ENCODE measurements at places on chromosomes 1 and 21. TPM values are rescaled to one million over a fixed set of nuclear protein-coding genes. Genes with fewer than 3 reads are reported as not detected.

HUNK gene
- 0.55 TPM for total RNA-seq

STUM gene
- not detected for total RNA-seq

NEXN gene
- 0.60 TPM for total RNA-seq

PTPN22 gene
- total RNA-seq: 57.8 TPM

TIE1 gene
- total RNA-seq: 2.9 TPM

LRRC53 gene
- not detected for total RNA-seq

DNA sequence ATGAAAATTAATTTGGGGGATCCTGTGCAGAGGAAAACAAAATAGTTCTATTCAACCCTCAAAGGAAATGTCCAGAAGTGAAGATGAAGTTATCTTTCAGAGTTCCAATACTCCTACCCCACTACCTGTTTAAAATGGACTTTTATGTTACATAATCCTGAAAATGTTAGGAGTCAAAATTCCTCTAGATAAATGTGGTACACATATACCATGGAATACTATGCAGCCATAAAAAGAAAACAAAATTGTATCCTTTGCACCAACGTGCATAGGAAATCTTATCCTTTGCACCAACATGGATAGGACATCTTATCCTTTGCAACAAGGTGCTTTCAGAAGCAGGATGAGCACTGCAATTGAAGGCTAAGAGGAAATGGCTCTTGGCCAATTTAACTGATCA, 245.2 kb downstream of the LTN1 start:
- H3K36me3 ChIP-seq: no peaks in the 10 kb centered on the region
- H3K4me3 ChIP-seq: no peak overlapping the region
- peaks cover 4% of the 10 kb centered on the region for H3K4me1 ChIP-seq

DNA sequence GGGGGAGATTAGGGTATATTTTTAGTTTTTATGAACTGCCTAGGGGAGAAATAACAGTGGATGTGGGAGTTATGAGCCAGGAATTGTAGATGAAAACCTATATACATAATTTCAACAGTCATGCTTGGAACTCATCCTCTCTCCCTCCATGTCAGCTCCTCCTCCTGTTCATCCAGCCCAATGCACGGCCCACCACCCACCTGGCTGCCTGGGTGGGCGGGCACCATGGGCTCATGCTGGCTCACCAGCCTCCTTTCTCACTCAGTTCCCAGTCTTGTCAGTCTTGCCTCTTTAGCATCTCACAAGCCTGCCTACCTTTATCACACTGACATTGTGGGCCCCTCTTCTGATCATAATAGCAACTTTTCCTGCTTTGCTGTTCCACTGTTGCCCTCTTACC, 336.0 kb downstream of the DISC1 start:
- no peak overlapping the region for H3K27ac ChIP-seq
- H3K4me3 ChIP-seq: no peak overlapping the region
- no peaks in the 10 kb centered on the region for H3K27me3 ChIP-seq
- H3K4me1 ChIP-seq: no peaks in the 10 kb centered on the region

DNA sequence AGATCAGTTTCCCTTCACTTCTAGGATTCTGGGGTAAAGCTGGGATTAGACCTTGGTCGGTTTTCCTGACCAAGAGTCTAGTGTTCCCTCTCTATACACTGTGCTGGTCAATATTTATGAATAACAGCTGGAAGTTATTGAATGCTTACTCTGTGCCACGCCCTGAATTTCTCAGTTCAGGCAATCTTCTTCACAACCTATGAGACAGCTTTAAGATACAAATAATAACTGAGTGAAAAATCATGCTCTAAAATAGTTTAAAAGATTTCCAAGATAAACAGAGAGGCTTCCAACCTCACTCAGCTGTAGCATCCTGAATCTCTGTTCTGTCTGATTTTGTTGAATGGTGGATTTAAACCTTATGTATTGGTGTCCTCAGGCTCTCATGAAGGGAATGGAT, 72.2 kb downstream of the GNG12 start:
- peaks cover 2% of the 10 kb centered on the region for H3K4me1 ChIP-seq
- DNase-seq: no peak
- H3K27ac ChIP-seq: no peak overlapping the region

GRCh38 chr1:184520336-184520735, 133.5 kb downstream of the C1orf21 start:
- H3K4me3 ChIP-seq: no peak overlapping the region
- DNase-seq: no peak
- H3K27me3 ChIP-seq: peaks cover 5% of the 10 kb centered on the region
- no peaks in the 10 kb centered on the region for H3K4me1 ChIP-seq
- no peak overlapping the region for H3K27ac ChIP-seq

GRCh38 chr1:89767618-89768017, 53.2 kb upstream of the LRRC8D start:
- H3K36me3 ChIP-seq: no peaks in the 10 kb centered on the region
- DNase-seq: no peak
- no peak overlapping the region for H3K4me3 ChIP-seq
- peaks cover 16% of the 10 kb centered on the region for H3K4me1 ChIP-seq

- H3K27me3 ChIP-seq: peaks cover 6% of the 10 kb centered on the region
- H3K27ac ChIP-seq: no peak overlapping the region
- H3K4me3 ChIP-seq: no peak overlapping the region
- peaks cover 1% of the 10 kb centered on the region for H3K4me1 ChIP-seq
- DNase-seq: no peak
These were observed 70.3 kb upstream of the RGL1 start for GRCh38 chr1:183734543-183735036.

DNA sequence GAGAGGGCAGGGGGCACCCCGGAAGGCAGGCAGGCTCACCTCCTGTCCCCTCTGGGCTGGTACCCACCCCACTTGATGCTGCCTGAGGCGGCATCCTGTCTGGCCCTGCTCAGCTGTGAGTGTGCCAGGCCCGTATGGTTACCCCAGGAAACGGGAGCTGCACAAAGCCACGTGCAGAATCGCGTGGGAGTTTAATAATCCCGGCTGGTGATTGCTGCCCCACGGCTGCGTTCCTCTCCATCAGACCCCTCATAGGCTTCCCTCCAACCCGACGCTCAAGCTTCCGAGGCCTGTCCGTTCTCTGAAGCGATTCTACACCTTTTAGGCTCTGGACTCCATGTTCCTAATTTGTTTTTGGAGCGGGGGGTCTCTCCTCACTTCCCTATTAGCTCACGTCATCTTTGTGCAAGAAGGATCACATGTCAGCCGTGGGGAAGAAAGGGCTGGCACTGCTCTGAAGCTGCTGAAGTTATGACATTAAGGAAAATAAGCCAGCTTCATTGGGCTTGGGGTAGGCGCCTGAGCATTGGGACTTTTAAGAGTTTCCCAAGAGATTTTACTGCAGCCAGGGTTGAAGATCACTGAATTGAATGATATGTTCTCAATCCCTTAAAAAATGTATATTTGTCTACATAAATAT, 1.1 kb upstream of the B3GALT5 start:
- no peak for DNase-seq

DNA sequence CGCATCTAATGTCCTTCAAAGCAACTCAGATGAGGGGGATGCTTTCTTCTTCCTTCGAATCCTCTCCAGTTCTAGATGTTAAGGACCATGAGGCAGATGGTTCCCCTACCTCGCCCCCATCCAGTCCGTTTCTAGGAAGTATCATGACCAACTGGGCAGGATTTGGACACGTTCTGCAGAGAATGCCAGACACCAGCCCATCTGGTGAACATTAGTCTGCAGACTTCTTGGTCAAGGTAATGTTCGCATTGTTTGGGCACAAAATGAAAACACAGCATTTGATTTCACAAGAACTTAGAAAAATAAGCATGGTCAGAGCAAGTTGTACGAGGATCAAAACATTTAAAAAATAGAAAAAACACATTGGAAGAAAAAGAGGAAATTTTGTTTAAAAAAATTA, 25.4 kb upstream of the ADARB1 start:
- H3K27ac ChIP-seq: no peak overlapping the region
- no peaks in the 10 kb centered on the region for H3K4me1 ChIP-seq
- no peaks in the 10 kb centered on the region for H3K36me3 ChIP-seq
- no peak for DNase-seq
- H3K27me3 ChIP-seq: peaks cover 23% of the 10 kb centered on the region

- no peak overlapping the region for H3K4me3 ChIP-seq
- peaks cover 6% of the 10 kb centered on the region for H3K4me1 ChIP-seq
- H3K27ac ChIP-seq: no peak overlapping the region
- H3K36me3 ChIP-seq: no peaks in the 10 kb centered on the region
These were observed 100.4 kb upstream of the USP24 start for GRCh38 chr1:55315552-55315951.

DNA sequence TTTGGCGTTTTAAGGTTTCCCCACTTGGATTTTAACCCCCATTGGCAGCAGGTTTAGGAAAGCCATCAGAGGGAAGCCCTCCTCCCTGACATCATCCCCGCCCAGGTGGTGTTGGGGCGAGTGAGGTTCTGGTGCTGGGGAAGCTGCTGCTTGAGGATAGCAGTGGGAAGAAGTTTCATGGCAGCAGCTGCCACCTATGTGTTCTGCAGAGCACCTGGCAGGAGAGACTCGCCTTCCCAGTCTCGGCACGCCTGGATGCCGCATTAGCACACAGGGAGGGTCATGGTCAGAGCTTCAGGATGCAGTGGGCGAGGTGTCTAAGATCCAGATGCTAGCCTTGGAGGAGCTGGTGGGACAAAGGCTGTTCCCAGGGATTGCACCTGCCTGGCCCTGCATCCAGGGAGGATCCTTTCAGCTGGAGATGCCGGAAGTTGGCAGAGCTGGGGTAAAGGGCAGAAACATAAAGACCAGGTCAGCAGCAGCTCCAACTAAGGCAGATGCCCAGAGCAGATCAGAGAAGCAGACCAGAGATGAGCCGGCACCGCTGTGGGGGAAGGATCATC, 33.9 kb downstream of the ABCG1 start:
- H3K36me3 ChIP-seq: no peaks in the 10 kb centered on the region
- no peak overlapping the region for H3K4me3 ChIP-seq
- peaks cover 4% of the 10 kb centered on the region for H3K27me3 ChIP-seq
- H3K27ac ChIP-seq: no peak overlapping the region
- H3K4me1 ChIP-seq: peaks cover 7% of the 10 kb centered on the region
- no peak for DNase-seq

DNA sequence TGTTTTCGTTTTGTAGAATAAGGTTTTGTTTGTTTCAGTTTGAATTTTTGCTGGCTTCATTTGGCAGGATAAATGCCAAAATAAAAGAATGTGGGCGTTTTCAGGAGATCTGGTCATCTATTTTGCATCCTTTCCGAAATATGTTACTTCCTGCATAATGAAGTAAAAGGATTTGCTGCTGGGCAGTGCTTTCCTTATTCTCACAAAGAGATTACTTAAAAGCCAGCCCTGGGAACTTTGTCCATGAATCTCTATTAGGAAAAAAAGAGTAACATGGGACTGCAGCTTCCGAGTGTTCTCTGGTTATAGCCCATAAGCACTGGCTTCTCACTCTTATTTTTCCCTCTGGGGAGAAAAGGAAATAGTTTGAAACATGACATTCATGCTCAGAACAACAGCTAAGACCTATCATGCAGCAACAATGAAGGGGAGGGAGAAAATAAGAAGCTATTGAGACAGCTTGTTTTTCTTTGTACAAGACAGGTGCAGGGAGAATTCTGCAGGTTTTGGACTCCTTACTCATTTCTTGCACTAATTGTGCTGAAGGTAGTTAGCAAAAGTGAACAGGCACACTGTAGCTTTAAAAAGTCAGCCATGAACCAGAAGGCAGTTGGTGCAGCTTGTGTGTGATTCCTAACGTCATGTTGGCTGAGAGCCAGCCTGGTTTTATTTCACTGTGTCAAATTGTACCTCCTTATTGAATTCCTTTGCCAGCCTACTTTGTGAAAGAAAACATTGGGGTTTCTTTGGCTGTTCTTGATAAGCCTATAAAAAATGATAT, at the start of gene SAMD13:
TSS of gene SAMD13 (plus strand) at position 705 of the 781 bp plus-strand sequence. CDS start 1,527 bp downstream, outside the sequence.
- no peaks in the 10 kb centered on the region for H3K36me3 ChIP-seq
- DNase-seq: no peak
- H3K4me3 ChIP-seq: peak within 1 kb of the TSS; percentile 76
- peaks cover 40% of the 10 kb centered on the region for H3K4me1 ChIP-seq
- H3K27ac ChIP-seq: peak within 1 kb of the TSS; percentile 3

DNA sequence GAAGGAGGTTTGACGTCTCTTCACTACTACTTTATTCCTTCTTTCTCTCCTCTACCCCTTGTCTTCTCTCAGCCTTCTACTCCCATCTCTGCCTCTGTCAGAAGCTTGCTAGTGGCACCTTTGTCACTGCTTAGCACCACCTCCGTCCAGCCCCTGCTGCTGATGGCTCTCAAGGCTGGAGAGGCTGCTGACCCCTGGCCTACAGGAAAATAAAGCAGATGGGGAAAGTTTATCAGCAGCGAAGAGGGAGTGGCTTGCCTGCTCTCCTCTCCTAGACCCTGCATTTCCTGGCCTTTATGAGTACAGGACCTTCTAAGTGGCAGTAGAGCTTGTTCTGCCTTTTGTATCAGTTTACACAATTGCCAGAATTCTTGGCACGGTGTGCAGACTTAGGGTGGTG, 27.0 kb downstream of the PROX1 start:
- no peak for DNase-seq
- H3K36me3 ChIP-seq: no peaks in the 10 kb centered on the region

- H3K27ac ChIP-seq: no peak overlapping the region
- no peaks in the 10 kb centered on the region for H3K4me1 ChIP-seq
- H3K27me3 ChIP-seq: no peaks in the 10 kb centered on the region
These were observed 330.7 kb downstream of the CAMTA1 start for GRCh38 chr1:7116001-7116400.

DNA sequence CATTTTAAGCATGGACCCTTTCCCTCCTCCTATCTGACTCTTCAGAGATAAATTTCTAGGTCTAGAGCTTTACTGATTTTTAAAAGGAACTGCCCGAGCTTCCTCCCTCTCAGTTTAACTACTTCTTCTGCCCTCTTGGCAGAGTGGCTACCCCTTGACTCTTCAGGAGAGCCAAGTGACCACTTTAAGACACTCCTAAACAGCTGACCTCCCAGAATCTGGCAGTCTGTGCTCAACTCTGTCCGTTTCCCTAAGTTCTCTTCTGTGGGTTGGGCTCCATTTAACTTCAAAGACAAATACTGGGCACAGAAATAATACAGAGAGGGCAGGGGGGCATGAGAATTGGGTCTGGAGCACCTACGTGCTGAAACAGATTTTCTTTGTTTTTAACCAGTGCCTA, 196.3 kb upstream of the FOXD3 start:
- no peak overlapping the region for H3K27ac ChIP-seq
- DNase-seq: no peak
- no peaks in the 10 kb centered on the region for H3K36me3 ChIP-seq
- peaks cover 19% of the 10 kb centered on the region for H3K27me3 ChIP-seq
- peaks cover 14% of the 10 kb centered on the region for H3K4me1 ChIP-seq

- no peak overlapping the region for H3K27ac ChIP-seq
- H3K27me3 ChIP-seq: peaks cover 6% of the 10 kb centered on the region
- peaks cover 16% of the 10 kb centered on the region for H3K4me1 ChIP-seq
- no peak overlapping the region for H3K4me3 ChIP-seq
These were observed 136.6 kb upstream of the CD34 start for GRCh38 chr1:208047476-208047934.

- peak; percentile 30 for DNase-seq
- H3K4me3 ChIP-seq: no peak overlapping the region
- H3K27ac ChIP-seq: no peak overlapping the region
- no peaks in the 10 kb centered on the region for H3K36me3 ChIP-seq
- H3K4me1 ChIP-seq: no peaks in the 10 kb centered on the region
- H3K27me3 ChIP-seq: peaks cover 2% of the 10 kb centered on the region
These were observed 63.4 kb downstream of the KCNAB2 start for GRCh38 chr1:6108937-6109614.
